H4 (cell line): ENCODE measurements at places on chromosomes 12 and 14. TPM values are rescaled to one million over a fixed set of nuclear protein-coding genes. Genes with fewer than 3 reads are reported as not detected.
A peak's percentile ranks its signal among the peaks of the same experiment; 100 is the strongest.

The CIT gene
- total RNA-seq: 7.7 and 16.9 TPM in 2 replicates

The CATSPERB gene
- 0.06 TPM in 1 of 2 replicates, not detected in the other for total RNA-seq

DNA sequence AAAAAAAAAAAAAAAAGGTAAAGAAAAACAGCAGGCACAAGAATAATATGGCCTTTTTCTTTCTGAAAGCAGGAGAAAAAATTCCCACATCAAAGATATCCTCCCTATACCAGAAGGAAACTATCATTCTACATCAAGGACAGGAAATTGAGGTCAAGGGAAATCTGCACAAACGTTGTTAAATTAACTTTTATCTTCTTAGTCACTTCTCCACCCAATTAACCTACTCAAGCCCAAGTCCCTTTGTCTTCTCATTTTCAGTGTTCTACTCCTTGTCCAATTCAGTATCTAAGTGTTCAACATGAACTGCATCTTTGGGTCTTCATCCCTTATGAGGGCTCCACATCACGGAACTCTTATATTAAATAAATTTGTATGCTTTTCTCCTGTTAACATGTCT lies 15.7 kb downstream of the NDUFA12 start:
- no peak for DNase-seq

The SLC39A2 gene
- total RNA-seq: not detected in 2 replicates

DNA sequence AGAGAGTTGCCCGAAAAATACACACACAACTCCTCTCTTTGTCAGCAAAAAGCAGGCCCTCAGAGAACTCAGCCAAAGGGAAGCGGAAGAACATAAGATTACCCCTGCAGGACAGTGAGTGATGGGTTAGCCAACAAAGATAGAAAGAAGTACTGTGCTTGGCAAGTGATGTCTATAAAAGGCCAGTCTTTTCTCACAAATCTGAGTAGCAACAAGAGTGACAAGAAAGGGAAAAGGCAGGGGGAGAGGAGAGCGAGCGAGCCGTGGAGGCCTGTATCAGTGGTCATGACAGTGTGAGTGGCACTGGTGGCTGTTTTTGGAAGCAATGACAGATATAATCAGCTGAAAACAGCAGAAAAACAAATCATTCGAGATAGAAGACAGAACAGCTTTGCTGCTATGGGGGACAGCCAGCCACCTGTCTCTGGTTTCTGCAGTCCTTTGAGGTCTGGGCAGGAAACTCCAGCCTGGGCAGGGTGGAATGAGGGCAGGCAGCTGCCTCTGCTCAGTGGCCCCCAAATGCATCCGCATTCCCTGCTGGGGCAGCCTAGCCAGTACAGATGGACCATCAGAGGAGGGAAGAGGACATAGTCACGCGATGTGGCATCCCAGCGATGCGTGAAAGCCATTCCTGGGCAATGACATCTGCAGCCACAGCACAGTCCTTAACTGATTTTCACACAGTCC lies 74.7 kb downstream of the TRIM9 start:
- peak; percentile 70 for DNase-seq

GRCh38 chr14:49892301-49892635 lies 614 bp upstream of the ARF6 start:
- peak; percentile 58 for DNase-seq

The ACOT4 gene
- 0.19 TPM in 1 of 2 replicates, not detected in the other for total RNA-seq

- no peak for DNase-seq
These were observed 355.3 kb downstream of the GLT1D1 start for GRCh38 chr12:129208566-129208965.

- no peak for DNase-seq
These were observed 17.2 kb upstream of the NRXN3 start for GRCh38 chr14:78153064-78153341.

The TOMM20L gene
- total RNA-seq: not detected in 2 replicates

GRCh38 chr14:77276295-77276935 lies 5.4 kb upstream of the NGB start:
- DNase-seq: no peak

DNA sequence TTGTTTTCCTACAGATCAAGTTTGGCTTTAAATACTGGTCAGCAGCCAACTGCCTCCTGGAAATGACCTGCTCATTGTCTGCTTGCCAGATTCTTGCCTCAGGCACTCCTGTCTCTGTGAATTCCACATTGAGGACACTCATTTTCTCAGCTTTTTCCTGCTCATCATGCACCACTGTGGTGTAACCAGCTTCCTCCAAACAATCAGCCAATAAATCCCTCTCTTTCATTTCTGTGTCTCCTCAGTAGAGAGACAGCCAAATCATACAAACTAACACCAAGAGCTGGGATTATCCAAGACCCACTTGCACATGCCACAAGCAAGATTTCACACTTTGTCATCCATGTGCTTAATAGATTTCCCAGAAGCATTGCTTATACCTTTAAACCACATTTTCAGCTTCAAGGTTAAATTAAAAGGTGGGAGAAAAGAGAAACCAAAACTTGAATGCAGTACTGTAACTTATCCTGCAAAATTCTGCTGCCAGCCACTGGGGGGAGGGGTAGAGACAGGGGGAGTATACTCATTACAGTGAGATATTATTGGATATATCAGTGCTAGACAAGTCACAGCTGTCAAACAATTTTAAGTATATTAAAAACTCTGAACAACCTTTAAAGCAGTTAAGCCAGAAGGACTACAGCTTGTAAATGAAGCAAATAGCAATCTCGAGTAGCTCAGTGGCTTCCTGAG lies 105.0 kb downstream of the PPP2R5E start:
- peak; percentile 73 for DNase-seq

The PTPN21 gene
- 4.0 and 4.4 TPM in 2 replicates for total RNA-seq

GRCh38 chr12:111180426-111181142 lies 188.3 kb downstream of the PHETA1 start:
- DNase-seq: no peak

DNA sequence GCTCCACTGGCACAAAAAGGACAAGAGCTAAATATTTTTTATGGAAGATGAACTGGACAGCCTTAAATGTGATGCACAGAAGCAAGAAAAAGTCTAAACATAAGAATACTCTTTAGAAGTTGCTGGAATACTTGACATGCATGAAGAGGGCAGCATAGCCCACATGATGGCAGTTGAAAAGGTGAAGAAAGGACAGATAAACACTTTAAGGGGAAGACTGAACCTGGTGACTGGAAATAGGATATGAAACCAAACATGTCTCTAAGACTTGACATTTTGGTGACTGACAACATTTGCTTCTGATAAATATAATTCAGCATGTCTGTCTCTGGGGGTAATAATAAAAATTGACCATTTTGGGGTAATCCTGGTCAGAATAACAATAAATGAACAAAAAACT lies 273.1 kb downstream of the CCDC91 start:
- DNase-seq: no peak

- DNase-seq: no peak
These were observed at the start of gene ARHGDIB for GRCh38 chr12:14961466-14962152. Gene ARHGDIB, minus strand, starts transcription at chr12:14961601. Its CDS starts 10,889 bp downstream, at chr12:14950712.
